BJ (cell line): ENCODE measurements at places on chromosomes 6 and 20.
A peak's percentile ranks its signal among the peaks of the same experiment; 100 is the strongest.

DNA sequence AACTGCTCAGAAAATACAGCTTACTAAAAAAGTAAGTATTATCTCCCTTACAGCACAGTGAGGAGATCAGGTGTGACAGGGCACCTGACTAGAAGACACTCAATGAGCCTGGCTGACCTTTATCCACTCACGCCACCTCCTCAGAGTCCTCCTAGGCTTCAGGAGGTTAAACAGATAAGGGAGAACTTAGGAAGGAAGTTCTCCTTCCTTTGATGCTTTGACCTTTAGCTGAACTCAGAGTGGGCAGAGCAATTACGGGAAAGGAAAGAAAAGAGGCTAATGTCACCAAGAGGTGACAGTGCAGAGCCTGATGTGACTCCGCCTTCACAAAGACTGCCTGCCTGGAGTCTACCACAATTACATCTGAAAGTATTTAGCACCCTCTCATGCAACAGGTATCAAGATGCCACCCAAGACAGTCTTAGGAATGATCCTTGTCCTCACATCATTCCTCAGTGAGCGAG, 36.7 kb downstream of the MAN1A1 start:
- no peak for DNase-seq

GRCh38 chr6:157291356-157291755, 32.0 kb downstream of the TMEM242 start:
- DNase-seq = no peak

- DNase-seq = no peak
These were observed 20.5 kb upstream of the TIAM2 start for GRCh38 chr6:154974485-154975149.

GRCh38 chr6:1015825-1016224, 296.1 kb upstream of the FOXQ1 start:
- DNase-seq = no peak

DNA sequence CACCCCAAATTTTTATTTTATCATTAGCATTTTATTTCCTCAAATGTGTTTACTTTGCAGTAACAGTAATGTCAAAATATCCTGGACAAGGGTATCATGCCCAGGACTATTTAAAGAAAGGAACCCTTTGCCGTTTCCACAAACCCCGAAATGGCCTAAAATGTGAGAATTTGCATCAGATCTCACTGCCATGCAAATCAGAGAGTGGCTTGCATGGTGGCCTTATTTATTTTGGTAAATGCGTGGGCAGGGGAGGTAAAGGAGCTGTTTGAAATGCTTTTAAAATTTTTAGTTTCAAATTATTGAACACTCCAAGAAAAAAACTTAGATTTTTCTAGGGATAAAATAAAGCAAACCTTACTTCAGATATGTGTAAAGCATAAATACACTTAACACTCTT, 43.8 kb downstream of the ADAT2 start:
- no peak for DNase-seq

DNA sequence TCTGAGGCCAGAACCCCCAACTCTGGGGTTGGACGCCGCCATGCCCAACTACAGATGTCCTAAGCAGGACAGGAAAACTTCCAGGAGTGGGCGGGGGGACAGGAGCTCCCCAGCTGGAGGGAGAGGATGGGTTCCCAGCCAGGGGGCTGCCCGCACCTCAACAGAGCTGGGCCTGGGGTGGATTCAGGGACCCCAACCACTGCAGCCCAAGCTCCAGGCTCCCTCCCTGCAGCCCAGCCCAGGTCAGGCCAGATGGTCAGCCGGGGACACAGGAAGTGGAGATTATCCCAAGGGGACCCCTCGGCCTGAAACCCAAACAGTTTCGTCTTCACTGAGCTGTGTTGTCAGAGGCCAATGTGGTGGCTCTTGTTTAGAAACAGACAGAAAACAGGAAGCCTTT, 9.4 kb downstream of the LAMA5 start:
- no peak for DNase-seq

- no peak for DNase-seq
These were observed 31.9 kb downstream of the HLA-DMB start for GRCh38 chr6:32908897-32909296.

DNA sequence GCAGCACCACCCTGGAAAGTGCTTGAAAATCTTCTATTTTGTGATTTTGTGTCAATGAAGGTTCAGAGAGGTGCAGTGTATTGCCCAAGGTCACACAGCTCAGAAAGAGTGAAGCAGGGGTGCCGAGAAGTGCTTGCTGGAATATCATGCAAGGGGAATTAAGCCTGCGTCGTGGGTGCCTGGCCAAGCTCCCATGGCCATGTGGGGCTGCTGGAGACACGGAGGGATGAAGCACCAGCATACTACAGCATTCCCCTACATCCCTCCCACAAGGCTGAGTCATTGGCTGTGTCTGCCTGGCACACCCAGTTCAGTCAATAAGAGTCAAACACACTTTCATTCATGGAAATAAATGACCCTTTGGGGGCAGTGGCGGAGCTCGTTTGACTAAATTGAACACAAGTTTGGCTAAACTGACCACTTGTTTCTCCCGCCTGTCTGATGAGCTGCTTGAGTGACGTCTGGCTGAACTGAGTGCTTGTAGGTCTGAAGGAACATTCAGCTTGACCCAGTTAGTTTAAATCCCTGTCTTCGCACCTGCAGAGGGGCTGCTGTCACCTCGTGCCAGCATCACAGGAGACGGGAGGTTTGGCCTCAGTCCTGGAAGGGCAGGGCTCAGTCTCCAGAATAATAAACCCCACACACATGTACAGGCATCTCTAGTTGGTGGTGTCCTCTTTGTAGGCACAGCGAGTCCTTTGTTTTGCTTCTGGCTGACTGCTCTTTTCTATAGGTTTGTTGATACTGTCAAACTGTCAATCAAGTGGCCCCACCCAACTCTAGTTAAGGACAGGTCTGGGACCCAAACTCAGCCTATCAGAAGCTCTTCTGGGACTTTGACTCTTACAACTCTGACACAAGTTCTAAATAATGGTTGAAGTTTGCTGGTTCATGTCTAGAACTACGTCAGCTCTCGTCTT, 8.4 kb upstream of the TGM2 start:
- peak; percentile 71 for DNase-seq

GRCh38 chr6:79301290-79301689, 66.8 kb upstream of the HMGN3 start:
- DNase-seq = no peak

- DNase-seq = no peak
These were observed 657 bp downstream of the NT5DC1 start for GRCh38 chr6:116101302-116101718.

GRCh38 chr6:3324262-3324942, 65.7 kb downstream of the PSMG4 start:
- DNase-seq = peak; percentile 15

GRCh38 chr6:32668226-32668747, 1.8 kb upstream of the HLA-DQB1 start:
- no peak for DNase-seq

GRCh38 chr20:3358676-3359340, 48.7 kb downstream of the DNAAF9 start:
- DNase-seq = no peak

GRCh38 chr20:22584922-22585785, 782 bp upstream of the FOXA2 start:
- DNase-seq = no peak

DNA sequence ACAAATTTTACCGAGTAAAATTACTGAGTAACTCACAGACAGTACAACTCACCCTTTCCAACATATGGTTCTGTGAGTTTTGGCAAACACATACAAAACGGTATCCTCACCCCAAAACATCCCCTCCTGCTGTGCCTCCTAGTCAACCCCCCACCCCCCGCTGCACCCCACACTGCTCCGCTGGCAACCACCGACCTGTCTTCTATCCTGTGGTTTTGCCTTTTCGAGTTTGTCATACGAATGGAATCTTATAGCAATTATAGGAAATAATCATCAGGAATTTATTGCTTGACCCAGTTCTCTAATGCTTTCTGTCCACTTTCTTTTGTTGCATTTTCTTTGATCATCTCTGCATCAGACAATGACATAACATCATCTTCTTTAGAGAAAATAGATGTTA, 312.3 kb downstream of the KIF16B start:
- peak; percentile 21 for DNase-seq
